ENCODE measurements at places on chromosomes 4 and X.
A peak's percentile ranks its signal among the peaks of the same experiment; 100 is the strongest.

GRCh38 chrX:145715641-145716138 is 101.9 kb upstream of the SLITRK2 start:
- H3K27me3 ChIP-seq: no peaks in the 10 kb centered on the region
- H3K36me3 ChIP-seq: no peaks in the 10 kb centered on the region

DNA sequence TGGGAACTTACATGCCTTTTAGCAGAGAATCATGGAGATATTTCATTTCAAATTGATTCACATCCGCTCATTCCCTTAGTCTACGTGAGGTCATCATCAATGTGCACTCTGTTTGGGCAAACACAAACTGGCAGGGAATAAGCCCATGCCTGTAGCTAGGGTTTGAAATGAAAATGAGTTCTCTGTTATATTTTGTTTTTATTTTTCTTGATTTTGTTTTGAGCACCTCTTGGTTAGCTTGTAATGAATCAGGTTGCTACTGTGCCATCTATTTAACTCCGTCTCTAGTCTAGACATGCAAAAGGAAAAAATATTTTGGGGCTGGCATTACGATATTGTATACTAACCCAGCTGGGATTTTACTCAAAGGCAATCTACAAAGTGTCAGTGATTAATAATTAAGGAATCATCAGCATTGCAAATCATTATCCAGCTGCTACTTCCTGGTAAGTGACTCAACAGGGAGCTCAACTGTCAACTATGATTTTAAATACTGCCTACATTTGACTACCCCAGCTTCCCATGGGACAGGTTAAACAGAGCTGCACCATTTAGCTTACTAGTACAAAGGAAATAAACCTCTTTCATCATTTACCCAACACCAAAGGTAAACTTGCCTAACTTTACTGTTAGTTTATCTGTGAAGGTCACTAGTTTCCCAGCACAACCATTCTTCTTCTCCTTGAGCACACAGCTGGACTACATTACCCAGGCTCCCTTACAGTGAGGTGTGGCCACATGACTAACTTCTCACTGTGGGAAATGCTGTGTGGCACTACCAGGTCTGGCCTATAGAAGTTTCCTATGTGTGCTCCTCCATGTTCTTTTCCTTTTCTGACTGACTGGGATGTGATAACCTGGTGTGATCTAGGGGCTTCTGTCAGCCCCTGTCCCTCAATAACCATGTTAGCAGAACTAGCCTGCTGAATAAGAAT is 21.2 kb upstream of the TRPC5OS start:
- H3K27me3 ChIP-seq: no peaks in the 10 kb centered on the region
- no peak for ATAC-seq
- no peak overlapping the region for H3K4me3 ChIP-seq
- no peaks in the 10 kb centered on the region for H3K4me1 ChIP-seq
- no peaks in the 10 kb centered on the region for H3K36me3 ChIP-seq

DNA sequence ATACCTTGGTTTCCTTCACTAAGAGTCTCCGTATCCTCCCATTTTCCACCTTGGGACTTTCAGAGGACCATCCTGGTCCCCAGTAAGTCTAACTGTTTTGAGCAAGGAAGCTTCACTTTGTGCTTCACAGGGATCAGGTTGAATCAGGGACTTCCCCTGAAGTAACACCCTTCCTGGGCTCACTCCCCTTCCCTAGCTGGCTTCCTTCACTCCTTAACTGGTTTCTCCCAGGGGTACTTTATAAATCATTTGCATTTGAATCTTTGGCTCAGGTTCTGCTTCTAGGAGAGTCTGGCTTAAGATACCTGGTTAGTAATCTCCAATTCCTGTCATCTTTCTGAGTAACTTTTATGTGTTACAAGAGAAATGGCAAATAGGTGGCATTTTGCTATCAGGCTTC is 24.5 kb upstream of the GRIA2 start:
- H3K36me3 ChIP-seq: no peaks in the 10 kb centered on the region
- H3K27ac ChIP-seq: no peak overlapping the region
- ATAC-seq: no peak
- no peaks in the 10 kb centered on the region for H3K4me1 ChIP-seq

DNA sequence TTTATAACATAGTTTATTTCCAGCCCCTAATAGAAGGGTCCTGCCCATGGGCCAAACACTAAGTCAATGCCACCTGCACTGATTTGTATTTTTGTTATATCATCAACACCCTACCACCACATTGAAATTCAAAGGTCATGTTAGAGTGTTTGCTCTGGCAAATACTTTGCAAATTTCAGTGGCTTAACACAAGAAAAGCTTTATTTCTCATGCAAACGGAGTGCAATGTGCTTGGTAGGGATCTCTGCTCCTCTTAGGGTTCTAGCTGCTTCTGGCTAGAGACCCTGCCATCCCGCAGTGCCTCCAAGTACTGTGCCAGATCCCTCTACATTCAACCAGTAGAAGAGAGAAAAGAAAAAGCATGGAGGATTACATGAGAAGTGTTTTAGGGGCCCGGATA is 230.8 kb upstream of the TET2 start:
- no peaks in the 10 kb centered on the region for H3K27me3 ChIP-seq
- H3K4me1 ChIP-seq: peaks cover 7% of the 10 kb centered on the region
- no peak overlapping the region for H3K4me3 ChIP-seq
- H3K27ac ChIP-seq: no peak overlapping the region

- no peak overlapping the region for H3K4me3 ChIP-seq
- H3K4me1 ChIP-seq: no peaks in the 10 kb centered on the region
- no peak for ATAC-seq
- no peaks in the 10 kb centered on the region for H3K27me3 ChIP-seq
- no peaks in the 10 kb centered on the region for H3K36me3 ChIP-seq
These were observed 113.0 kb downstream of the NHS start for GRCh38 chrX:17488036-17488435.

- peaks cover 6% of the 10 kb centered on the region for H3K36me3 ChIP-seq
- no peak overlapping the region for H3K27ac ChIP-seq
- no peaks in the 10 kb centered on the region for H3K27me3 ChIP-seq
- ATAC-seq: no peak
- no peaks in the 10 kb centered on the region for H3K4me1 ChIP-seq
These were observed 17.3 kb downstream of the PGAM4 start for GRCh38 chrX:77952173-77952572.

DNA sequence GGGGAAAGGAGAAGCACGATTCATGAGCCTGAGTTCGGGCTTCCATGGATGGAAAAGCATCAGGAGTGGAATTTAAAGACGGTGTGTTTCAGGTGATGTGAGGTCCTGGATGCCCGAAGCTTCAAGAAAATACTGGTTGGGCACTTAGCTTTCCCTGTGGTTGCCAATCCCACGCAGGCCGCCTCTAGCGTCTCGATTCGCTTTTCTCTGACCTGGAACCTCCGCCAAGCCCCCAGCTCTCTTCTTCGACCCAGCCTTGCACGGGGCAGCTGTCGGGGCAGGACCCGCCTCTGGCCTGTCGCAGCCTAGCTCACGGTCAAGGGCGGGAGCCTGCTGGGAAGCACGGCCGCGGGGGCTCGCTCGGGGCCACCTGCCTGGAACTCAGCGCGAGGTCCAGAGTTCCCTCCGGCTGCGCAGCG is 308 bp upstream of the TLR2 start:
- H3K4me1 ChIP-seq: peaks cover 16% of the 10 kb centered on the region
- peaks cover 12% of the 10 kb centered on the region for H3K27me3 ChIP-seq
- H3K36me3 ChIP-seq: peaks cover 11% of the 10 kb centered on the region
- no peak for ATAC-seq
- H3K27ac ChIP-seq: peak overlapping the region; percentile 76

DNA sequence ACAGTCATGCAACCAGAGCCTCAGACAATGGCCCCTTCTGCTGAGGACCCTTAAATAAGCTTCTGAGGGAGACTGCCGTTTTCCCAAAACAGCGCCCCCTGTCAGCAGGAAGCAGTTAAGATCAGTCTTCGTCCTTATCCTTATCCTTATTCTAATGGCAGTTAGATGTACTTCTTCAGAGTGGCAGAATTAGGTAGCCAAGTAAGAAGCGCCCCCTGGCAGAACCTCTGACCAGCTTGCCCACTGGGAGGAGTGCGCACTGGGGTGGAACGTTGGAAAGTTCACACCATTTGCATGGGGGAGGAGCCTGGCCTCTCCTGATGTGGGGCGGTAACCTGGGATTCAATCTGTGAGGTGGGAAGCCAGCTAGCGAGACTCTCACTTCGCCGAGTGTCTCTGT is 133.6 kb upstream of the QRFPR start:
- H3K4me1 ChIP-seq: no peaks in the 10 kb centered on the region
- no peaks in the 10 kb centered on the region for H3K36me3 ChIP-seq
- H3K27me3 ChIP-seq: peaks cover 13% of the 10 kb centered on the region
- H3K4me3 ChIP-seq: no peak overlapping the region
- ATAC-seq: no peak

- H3K4me3 ChIP-seq: no peak overlapping the region
- ATAC-seq: no peak
- no peaks in the 10 kb centered on the region for H3K4me1 ChIP-seq
- H3K27ac ChIP-seq: no peak overlapping the region
These were observed 203.9 kb upstream of the GRID2 start for GRCh38 chr4:92099861-92100260.

GRCh38 chrX:82541822-82542221 is 966.3 kb upstream of the POU3F4 start:
- no peak overlapping the region for H3K27ac ChIP-seq
- H3K27me3 ChIP-seq: no peaks in the 10 kb centered on the region
- H3K4me3 ChIP-seq: no peak overlapping the region
- ATAC-seq: no peak

DNA sequence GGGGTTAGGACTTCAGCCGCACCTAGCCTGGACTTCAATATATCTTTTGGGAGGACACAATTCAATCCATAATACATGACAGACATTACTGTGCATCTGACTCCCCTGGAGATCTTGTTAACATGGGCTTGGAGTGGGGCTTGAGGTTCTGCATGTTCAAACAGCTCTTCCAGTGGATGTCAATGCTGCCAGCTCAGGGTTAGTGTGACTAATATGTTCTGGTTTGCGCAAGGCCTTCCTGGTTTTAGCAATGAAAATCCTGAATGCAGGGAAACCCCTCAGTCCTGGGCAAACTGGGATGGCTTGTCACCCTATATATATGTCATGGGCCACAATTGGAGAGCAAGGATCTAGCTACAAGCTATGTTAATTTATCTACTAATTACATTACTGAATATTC is 2.7 kb upstream of the TSPAN7 start:
- no peak overlapping the region for H3K4me3 ChIP-seq
- peaks cover 9% of the 10 kb centered on the region for H3K27me3 ChIP-seq
- H3K27ac ChIP-seq: no peak overlapping the region
- no peak for ATAC-seq

DNA sequence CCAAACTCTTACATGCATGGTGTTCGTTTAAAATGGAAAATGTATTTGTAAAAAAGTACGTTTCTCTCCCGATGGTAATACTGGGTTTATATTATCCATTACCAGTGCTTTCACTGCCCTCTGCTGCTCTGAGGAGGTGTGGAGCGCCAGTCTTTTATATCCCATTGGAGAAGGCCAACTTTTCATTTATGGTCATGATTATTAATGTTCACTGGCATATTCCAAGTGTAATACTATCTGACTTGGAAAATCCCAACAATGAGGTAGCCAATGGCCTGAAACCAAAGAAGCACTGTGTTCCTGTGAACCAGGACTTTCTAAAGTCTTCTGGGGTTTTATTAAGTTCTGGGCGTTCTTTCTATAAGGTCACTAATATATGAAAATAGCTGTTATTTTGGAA is 80.7 kb downstream of the SYNPO2 start:
- peaks cover 6% of the 10 kb centered on the region for H3K36me3 ChIP-seq
- H3K4me3 ChIP-seq: no peak overlapping the region
- ATAC-seq: no peak
- peaks cover 18% of the 10 kb centered on the region for H3K4me1 ChIP-seq
- no peak overlapping the region for H3K27ac ChIP-seq

DNA sequence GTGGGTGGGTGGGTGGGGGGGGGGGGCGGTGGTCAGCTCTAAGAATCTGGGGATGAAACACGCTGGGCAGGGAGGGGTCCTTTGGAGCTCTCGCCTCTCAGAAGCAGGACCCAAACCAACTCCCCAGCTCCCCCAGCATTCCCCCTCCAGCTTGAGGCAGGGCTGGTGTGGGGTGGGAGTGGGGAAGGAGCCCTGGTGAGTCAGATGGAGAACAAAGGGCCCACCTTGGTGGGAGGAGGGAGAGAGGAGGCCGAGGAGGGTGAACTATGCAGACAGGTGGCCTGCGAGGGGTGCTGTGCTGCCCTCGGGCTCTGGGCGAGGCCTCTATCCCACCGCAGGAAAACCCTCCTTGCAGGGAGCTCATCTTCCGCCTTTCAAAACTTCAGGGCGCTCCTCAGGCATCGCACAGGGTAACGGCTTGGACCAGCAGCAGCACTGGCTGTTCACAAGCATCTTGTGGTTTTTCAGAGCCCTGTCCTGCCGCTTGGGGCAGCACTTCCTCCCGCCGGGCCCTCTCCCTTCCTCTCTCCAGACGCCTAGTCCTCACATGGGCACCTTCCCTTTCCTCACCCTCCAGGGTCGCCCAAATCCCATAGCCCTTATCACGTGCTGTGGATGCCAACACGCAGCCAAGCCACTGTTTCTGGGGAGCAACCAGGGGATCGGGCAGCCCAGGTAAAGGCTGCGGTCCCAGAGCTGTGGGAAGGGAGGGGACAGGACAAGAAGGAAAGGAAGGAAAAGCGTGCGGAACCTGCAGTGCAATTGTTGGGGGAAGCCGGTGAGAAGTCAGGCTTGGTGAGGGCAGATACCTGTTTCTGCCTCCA is 34.0 kb upstream of the GRPEL1 start:
- peaks cover 27% of the 10 kb centered on the region for H3K4me1 ChIP-seq
- peak overlapping the region; percentile 75 for H3K27ac ChIP-seq
- H3K27me3 ChIP-seq: no peaks in the 10 kb centered on the region
- peak overlapping the region; percentile 97 for H3K4me3 ChIP-seq
- H3K36me3 ChIP-seq: no peaks in the 10 kb centered on the region

DNA sequence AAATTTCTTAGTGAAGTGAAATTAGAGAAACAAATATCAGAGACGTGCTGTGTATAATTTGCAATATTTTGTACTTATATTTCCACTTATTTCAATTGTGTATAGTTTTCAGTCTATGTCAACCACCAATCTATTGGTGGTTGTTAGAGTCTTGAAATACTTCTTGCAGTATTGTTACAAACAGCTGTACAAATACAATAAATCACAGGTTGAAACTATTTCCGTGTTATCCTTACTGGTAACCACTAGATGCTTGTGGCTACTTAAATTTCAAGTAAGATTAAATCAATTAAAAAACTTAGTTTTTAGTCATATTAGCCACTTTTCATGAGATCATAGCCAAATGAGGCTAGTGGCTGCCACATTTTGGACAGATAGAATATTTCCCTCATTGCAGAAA is 520.5 kb downstream of the GBA3 start:
- no peak overlapping the region for H3K27ac ChIP-seq
- no peaks in the 10 kb centered on the region for H3K27me3 ChIP-seq

DNA sequence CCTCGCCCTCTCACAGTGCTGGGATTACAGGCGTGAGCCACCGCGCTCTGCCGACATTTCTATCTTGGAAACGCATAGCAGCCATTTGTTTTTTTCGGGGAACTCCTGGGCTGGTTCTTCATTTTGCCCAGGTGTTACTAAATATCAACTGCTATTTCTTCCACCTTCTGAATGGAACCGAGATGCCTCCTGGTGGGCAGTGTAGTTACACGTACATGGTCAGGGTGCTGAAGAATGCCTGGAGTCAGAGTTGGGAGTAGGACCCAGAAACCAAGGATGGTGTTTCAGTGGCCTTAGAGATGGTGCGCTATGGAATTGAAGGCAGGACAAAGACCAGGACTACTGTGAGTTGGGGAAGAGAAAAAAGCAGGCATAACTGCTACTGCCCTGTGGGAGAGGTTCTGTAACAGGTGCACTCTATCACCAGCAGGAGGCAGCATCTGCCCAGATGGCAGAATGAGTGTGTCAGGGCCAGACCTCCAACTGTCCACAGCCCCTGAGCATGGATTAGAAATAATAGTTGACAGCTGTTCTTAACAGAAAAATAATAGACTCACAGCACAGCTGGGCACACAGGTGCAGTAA is 81.7 kb downstream of the ZC4H2 start:
- H3K27me3 ChIP-seq: no peaks in the 10 kb centered on the region
- no peak for ATAC-seq
- peaks cover 6% of the 10 kb centered on the region for H3K36me3 ChIP-seq
- H3K4me1 ChIP-seq: no peaks in the 10 kb centered on the region
- no peak overlapping the region for H3K27ac ChIP-seq

All from stimulated activated memory B cell treated with anti-CD40 and anti-IgM and Interleukin-4, amounts not matched to agents 10 μg/mL and 1 μg/mL and 100 μg/mL, for 72 hours (primary cell).